ENCODE measurements at places on chromosomes 2 and 18. TPM values are rescaled to one million over a fixed set of nuclear protein-coding genes. Genes with fewer than 3 reads are reported as not detected.

NT5DC4 gene
- not detected for total RNA-seq

RFTN2 gene
- not detected for total RNA-seq

EVA1A gene
- total RNA-seq = 12.3 TPM

UBE2E3 gene
- total RNA-seq = 81.6 TPM

SCG2 gene
- 1.3 TPM for total RNA-seq

DYNAP gene
- not detected for total RNA-seq

ST6GAL2 gene
- 19.4 TPM for total RNA-seq

VAMP5 gene
- total RNA-seq = 0.11 TPM

All from A549 treated with CpdA at 1 μM for 4 hours (cell line).